ENCODE measurements at places on chromosomes 7 and 10.
A peak's percentile ranks its signal among the peaks of the same experiment; 100 is the strongest.

DNA sequence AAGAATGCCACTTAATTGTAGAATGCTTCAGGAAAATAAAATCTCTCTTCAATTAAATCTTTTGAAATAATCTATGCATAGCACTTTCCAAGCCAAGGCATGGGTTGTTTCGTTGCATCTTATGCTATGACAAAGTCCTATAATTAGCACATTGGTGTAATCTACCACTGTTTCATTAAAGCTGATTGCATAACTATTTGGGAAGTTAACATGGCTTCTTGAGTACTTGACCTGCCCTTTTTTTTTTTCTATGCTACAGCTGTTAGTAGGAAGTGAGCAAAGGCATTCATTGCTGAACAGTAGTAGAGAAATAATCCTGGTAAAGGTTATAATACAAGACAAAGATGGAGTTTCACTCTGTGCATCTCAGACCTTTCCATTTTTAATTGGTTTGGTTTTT, 557.2 kb upstream of the CELF2 start:
- DNase-seq, result no peak

GRCh38 chr7:150898475-150899011, 46.2 kb downstream of the AOC1 start:
- DNase-seq, result peak; percentile 31

- DNase-seq, result no peak
Observed at GRCh38 chr7:38545977-38546376, 85.2 kb downstream of the AMPH start.

- no peak for DNase-seq
Observed at GRCh38 chr10:114544045-114544659, 113.9 kb downstream of the ABLIM1 start.

DNA sequence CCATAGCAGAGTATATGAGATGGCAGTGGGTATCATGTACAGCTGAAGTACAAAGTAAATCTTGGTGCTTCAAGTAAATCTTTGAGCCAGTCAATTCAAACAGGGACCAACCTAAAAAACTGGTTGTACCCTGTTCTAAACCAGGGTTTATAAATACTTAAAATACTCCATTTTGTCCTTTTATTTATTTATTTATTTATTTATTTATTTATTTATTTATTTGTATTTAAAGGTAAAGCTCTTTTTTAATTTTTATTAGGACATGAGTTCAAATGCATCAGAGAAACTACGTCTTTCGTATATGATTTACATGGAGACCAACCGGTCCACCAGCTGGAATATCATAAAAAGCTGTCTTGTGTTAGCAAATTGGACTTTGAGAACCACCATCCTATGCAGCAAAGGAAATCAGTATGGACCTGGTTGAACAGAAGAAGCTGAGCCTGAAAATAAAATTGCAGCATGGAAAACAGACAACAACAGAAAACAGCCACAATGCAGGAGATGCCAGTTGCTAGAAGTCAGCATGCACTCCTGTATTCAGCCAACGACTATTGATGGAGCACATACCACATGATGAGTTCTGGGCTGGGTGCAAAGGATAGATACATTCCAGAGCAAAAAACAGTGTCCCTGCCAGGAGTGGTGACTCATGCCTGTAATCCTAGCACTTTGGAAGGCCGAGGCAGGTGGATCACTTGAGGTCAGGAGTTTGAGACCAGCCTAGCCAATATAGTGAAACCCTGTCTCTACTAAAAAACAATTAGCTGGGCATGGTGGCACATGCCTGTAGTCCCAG, 60.0 kb downstream of the PLXNA4 start:
- DNase-seq, result peak; percentile 23

- no peak for DNase-seq
Observed at GRCh38 chr10:52623761-52624160, 148.8 kb downstream of the MBL2 start.

- DNase-seq, result no peak
Observed at GRCh38 chr7:20862554-20862953, 75.9 kb upstream of the SP8 start.

GRCh38 chr7:55081472-55082227, 62.8 kb downstream of the EGFR start:
- no peak for DNase-seq

- no peak for DNase-seq
Observed at GRCh38 chr10:117408436-117409384, 33.5 kb upstream of the PDZD8 start.

DNA sequence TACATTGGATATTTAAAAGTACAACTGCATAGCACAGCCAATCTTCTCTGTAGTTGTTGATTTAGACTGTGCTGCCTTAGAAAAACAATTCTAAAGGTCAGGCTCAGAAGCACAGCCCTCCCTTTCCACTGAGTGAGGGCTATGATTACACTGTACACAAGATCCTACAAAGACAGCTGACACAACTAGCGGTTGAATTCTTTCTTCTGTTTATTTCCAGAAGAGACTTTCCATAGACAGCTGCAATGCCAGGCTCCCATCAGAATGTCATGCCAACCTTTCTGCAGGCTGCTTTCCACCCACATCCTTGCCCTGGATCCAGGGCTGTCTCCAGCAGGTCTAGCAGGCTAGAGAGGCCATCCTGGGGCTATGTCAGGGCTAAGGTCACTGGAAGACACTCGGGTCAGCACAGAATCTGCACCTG, 39.3 kb downstream of the FAM13C start:
- no peak for DNase-seq

DNA sequence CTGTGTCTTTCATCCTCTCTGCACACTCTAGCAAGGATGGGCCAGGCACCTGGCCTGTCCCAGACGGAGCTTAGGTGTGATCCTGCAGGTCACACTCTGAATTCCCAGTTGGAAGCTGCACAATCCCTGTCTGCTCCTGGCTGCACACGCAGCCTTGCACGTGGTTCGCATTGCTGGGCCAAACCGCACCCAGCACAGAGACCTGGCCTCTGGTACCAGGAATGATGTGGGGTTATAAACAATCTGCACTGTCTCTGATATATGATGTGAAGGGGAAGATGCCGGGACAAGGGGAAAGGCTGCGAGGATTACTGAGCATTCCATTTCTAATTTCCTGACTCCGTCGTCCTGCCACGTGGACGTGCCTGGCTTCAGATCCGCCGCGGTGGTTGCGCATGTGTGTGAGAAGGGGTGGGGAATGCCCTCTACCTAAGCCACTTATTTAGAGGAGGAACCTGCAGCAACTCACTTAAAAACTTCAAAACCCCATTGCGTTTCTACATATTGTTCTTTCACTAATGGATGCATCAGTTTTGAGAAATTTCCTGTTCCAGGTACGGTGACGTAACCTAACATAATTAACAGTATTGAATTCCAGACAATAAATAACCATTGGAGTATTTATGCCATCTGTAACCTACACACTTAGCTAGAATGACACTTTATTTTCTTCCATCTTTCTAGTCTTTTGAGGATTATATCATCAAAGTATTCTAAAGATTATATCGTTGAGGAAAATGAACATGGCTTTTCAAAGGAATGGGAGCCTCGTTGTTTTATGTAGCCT, 559.7 kb upstream of the MGMT start:
- no peak for DNase-seq

DNA sequence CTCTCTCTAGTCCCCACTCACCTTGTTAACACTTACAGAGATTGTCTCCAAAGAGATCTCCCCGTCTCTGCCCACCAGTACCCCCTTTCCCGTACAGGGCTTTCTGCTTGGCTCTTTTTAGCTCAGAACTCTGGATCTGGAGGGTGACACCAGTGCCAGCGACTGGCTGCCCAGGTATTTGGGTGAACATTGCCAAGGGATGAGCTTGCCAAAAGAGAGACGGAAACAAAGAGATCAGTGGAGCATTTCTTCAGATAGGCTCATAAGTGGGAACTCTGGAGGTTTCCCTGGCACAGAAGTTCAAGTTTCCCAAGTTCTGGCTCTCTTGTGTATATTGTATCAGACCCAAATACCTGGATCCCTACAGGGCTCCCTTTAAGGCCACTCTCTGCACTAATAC, 30.0 kb downstream of the STRIP2 start:
- DNase-seq, result no peak

DNA sequence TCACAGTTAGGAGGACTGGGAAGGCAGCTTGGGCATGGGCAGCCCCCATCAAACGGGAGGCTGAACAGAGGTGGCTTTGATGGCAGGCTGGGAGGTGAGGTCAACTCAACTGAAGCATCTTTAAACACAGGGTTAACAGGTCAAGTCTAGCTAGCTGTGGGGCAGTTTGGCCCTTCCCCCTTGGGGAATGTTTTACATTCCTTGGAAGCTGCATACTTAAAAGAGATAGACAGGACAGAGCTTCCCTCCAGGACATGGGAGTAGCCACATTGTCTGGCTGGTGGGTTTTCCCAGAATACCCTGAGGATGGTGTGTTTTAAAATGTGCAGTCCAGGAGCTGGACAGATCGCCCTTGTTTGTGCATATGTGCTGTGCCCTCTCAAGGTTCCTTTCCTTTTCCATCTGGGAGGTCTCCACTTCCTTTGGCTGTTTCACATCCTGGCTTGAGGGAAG, 6.8 kb upstream of the RASSF4 start:
- no peak for DNase-seq

DNA sequence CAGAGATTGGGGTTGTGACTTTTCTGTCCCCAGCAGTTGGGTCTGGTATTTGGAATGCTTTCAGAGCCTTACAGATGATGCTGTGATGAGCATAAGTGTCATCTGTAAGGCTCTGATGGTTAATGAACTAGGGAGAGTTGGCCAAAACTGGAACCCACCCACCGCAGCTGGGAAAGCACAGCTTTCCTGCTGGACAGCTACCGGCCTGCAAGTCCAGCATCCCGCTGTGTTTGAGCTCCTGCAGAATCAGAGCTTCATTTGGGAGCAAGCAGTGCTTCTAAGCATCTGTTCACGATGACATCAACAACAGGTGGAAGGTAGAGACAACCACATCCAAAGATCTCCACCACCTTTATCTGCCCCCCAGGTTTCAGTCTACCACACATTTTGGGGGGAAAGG, 11.7 kb downstream of the UCN3 start:
- DNase-seq, result no peak

- no peak for DNase-seq
Observed at GRCh38 chr10:79162022-79162421, 93.3 kb downstream of the ZMIZ1 start.

- no peak for DNase-seq
Observed at GRCh38 chr7:131602994-131603372, 46.6 kb upstream of the PODXL start.

GRCh38 chr7:47715631-47716068, 133.7 kb upstream of the TNS3 start:
- DNase-seq, result no peak

DNA sequence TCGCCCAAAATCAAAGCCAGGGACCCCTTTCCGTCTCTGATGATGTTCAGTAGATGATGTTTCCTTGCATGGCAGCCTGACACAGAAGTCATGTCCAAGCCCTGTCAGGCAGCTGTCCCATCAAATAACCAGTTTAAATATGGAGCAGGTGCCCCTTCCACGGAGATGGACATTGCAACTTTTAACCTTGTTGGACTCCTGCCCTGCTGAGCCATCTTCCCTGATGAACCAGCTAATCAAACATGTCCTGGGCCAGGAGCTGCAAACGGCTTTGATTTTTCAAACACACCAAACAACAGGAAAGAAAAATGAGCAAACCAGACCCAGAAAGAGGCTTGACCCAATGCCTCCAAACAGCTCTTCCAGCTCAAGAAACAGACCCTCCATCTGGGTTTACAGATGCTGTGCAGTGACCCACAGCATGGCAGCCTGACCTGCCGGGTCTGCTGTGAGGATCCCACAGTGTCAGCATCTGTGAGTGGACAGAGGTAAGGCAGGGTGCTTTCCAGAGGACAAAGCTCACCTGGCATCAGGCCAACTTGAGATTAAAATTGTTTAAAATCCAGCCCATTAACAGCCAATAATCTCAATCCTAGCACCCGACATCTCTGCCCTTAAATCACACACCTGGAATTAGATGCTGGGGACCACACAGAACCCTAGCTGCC, 372.6 kb downstream of the GRID1 start:
- no peak for DNase-seq

DNA sequence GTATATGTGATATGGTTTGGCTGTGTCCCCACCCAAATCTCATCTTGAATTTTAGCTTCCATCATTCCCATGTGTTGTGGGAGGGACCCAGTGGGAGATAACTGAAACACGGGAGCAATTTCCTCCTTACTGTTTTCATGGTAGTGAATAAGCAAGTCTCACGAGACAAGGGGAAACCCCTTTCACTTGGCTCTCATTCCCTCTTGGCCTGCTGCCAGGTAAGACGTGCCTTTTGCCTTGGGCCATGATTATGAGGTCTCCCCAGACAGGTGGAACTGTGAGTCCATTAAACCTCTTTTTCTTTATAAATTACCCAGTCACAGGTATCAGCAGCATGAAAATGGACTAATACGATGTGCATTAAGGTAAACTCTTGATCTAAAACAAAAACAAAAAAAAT, 357.1 kb upstream of the AOAH start:
- no peak for DNase-seq

- DNase-seq, result no peak
Observed at GRCh38 chr10:125008689-125009638, 67.0 kb downstream of the ZRANB1 start.

DNA sequence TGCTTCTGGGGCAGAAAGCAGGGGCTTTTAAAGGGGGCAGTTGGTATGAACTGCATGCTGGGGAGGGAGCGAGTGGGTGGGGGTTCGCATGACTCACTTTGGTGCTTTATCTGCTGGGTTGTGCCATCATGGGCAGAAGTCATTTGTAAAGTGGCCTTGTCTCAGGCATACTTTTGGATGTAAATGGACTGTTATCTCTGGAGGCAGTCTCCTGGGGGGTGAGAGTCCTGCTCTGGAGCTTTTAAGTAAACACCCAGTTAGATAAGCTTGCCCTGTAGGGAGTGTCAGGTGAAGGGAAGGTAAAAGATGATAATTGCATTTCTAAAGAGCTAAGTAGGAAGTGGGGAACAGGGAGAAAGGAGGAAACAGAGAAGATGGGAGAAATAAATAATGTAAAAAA, 1.6 kb upstream of the GSTO1 start:
- DNase-seq, result no peak

DNA sequence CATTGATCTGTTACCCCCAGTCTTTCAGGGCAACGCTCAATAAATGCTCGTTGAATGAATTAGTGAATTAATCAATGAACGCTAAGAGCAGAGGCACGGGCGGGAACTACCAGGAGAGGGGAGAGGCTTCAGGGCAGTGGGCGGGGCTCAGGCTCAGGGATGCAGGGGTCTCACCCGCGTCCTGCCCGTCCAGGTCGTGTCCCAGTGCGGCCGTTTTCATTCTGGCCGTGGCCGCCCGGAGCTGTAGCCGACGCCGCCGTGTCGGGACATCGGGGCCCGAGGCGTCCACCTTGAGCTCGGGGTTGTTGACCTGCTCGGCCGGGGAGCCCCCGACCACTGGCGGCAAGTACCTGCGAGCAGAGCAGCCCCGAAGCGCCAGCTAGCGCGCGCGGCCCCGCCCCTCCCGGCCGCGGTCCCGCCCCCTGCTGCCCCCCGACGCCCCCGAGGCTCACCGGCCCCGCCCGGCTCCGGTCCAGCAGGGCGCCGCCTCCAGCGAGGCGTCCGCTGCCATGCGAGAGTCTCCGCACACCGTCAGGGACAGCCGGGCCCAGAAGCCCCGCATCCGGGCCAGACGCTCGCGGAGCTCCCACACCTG, 2.8 kb upstream of the GAL3ST4 start:
- DNase-seq, result no peak

Measured in pons (tissue), 1 donor.